Activated gamma-delta T cell treated with anti-CD3 and anti-CD28 coated beads, Interleukin-2, amount 50 U/mL, for 16 hours (primary cell): ENCODE measurements at places on chromosomes 1 and 21.
A peak's percentile ranks its signal among the peaks of the same experiment; 100 is the strongest.

GRCh38 chr1:234780531-234781162 lies 170.7 kb upstream of the IRF2BP2 start:
- DNase-seq, result no peak

DNA sequence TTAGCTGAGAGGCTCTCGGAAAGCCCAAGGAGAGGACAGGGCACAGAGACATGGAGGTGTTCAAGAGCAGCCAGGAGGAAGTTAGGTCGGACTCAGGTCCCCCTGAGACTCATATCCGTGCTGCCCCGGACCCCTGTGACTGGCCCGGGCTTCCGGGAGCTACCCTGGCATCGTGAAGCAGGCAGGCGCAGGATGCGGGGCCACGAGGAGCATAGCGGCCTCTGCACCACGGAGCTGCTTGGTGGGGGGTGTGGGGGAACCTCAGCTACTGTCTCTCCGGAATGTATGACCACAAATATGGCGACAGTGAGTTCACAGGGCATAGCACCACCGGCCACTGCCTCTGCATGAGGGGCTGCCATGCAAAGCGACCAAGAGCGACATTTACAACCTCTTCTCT lies 112.2 kb upstream of the GUCA2B start:
- no peak for DNase-seq

- no peak for DNase-seq
Observed at GRCh38 chr1:200479816-200480215, 70.0 kb upstream of the ZNF281 start.

DNA sequence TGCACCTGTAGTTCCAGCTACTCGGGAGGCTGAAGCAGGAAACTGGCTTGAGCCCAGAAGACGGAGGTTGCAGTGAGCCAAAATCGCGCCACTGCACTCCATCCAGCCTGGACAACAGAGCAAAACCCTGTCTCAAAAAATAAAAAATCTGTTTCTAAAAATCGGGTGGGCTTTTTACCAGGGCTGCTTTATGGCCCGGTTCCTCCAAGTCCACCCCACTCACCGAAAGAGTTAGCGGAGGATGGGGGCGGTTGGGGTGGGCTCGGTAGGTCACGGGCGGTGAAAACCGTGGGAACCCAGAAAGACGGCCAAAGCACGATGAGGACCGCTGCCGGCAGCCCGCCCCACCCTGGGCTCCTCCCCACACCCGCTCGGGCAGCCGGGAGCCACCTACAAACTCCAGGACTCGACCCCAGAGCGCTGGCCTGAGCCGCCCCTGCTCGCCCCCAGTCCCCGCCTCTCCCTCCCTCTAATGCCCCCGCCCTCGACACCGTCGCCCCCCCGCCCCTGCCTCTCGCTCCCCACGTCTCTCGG lies 846 bp upstream of the PER3 start:
- DNase-seq, result peak; percentile 10

- no peak for DNase-seq
Observed at GRCh38 chr1:20233394-20233793, 47.1 kb upstream of the PLA2G2C start.

DNA sequence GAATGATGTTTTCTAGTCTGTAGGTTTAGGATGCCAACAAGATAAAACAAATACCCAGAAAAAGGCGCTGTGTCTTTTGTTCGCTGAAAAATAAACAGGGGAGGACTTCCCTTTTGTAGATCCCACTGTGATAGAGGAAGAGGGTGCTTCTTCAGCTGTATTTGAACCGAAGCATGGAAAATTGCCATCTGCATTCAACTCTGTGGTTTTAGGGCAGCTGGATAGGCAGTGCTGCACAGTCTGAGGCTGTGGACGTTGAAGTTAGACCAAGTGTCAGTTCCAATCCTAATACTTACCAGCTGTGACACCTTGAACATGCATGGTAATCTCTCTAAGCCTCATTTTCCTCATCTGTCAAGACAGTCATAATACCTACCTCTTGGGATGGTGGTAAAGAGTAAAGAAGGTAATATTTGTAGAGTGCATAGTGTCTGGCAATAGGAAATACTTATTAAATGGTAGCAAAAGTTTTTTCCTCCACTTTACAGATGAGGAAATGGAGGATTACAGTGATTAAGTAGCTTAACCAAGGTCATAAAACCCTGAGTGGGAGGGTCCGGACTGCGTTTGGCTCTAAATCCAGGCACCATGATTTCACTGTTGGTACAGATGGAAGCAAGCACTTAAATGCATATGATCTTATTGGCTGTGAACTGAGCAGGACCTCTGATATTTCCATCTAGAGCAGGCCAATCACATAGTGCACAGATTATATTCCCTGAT lies 48.5 kb downstream of the UTP25 start:
- no peak for DNase-seq

DNA sequence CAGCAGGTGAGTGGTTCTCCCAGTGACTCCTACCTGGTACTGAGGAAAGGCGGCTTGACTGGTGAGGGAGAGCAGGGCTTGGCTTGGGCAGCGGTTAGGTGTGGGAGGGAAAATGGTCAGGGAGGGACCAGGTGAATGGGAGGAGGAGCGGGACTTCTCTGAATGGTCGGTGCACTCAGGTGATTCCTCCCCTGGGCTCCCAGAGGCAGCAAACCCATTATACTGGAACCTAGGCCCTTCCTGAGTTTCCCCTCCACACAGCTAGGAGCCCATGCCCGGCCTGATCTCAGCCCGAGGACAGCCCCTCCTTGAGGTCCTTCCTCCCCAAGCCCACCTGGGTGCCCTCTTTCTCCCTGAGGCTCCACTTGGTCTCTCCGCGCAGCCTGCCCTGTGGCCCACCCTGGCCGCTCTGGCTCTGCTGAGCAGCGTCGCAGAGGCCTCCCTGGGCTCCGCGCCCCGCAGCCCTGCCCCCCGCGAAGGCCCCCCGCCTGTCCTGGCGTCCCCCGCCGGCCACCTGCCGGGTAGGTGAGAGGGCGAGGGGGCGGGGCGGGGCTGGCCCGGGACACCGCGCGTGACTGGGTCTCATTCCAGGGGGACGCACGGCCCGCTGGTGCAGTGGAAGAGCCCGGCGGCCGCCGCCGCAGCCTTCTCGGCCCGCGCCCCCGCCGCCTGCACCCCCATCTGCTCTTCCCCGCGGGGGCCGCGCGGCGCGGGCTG lies 2.3 kb downstream of the ARTN start:
- DNase-seq, result no peak

DNA sequence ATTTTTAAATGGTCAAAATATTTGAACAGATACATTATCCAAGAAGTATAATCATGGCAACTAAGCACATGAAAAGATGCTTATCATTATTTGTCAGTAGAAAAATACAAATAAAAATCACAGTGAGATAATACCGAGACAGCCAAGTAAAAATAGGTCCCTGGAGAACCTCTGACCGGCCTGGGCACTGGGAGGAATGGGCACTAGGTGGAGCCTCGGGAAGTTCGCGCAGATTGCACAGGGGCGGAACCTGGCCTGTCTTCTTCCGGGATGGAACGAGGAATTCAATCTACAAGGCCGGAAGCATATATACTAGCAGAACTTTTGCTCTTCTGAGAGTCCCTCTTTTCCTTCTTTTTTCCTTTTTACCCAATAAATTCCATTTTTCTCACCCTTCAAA lies 148.5 kb upstream of the CHRM3 start:
- DNase-seq, result no peak

- no peak for DNase-seq
Observed at GRCh38 chr21:29616209-29616751, 317.6 kb downstream of the BACH1 start.

GRCh38 chr1:153141377-153141776 lies 9.3 kb downstream of the SPRR2G start:
- DNase-seq, result no peak

DNA sequence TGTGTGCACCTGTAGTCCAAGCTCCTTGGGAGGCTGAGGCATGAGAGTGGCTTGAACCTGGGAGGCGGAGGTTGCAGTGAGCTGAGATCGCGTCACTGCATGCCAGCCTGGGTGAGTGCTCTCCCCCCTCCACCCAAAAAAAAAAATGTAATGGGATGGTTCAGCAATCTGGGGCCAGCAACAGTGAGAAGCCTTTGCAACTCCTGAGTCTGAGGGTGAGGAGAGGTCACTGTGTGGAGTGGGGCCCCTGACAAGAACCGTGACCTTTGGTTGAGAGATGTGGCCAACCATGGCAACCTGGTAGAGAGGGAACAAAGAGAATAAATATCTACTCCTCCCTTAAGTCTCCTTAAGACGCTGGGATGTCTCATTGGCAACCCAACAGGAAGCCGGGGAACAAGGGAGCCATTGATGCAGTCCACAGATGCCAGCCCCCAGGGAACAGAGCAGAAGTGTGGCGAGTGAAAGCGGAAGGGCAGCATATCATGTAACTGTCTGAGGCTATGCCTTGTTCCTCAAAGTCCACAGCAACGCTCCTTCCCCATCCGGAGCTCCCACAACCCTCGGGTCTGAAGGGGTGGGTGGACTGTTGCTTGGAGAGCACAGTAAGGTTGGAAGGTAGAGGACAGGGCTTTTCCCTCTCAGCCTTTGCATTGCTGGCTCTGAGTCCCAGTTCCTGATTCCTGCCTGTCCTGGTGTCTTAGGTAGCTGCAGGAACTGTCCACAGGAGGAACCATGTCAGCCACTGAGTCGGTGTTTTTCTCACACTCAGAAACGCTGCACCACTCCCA lies 8.3 kb downstream of the TRNP1 start:
- DNase-seq, result no peak

DNA sequence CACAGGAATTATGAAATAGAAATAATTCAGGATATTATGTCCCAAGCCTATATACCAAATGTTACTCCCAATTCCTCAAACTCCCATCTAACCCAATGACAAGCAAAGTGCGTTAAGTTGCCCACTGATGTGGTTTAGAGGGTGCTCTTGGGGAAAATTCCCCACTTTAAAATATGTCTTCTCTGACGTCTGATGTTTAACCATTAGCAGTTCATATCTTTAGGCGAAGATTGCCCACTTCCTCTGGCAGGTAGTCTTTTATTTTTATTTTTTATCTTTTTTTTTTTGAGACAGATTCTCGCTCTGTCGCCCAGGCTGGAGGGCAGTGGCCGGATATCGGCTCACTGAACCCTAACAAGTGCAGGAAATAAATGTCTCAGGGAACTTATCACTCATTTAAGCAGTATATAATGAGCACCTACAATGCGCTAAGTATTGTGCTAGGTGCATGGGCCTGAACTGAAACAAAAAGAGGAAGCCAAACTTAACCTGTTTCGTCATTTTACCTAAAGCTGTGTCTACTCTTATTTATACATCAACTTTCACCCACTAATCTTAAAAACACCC lies 1.3 kb upstream of the LYST start:
- DNase-seq, result peak; percentile 15

DNA sequence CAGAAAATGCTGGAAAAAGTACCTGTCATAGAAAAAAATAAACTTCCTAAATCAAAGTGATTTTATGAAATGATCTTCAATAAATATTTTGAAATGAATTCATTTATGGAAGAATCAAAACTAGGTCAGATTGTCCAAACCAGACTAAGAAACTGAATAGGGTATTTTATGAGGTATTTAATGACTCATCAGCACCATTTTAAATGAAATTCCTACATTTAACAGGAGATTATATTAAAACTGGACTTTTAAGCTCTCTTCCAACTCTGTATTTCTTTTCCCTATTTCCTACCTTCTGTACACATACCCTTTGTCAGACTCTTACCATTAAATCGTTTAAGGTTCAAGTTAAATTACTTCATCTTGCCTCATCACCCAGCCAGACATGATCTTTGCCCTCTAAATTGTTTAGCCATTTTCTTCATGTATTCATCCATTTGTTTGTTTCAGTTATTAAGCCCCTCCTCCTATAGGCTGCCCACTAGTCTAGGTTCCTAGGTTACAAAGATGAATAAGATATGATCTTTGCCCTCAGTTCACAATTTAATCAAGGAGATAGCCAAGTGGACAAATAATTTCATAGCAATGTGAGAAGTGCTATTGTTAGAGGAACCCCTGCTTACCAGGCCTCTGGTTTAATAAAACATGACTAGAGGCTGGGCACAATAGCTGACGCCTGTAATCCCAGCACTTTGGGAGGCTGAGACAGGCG lies 25.0 kb downstream of the TATDN3 start:
- no peak for DNase-seq

DNA sequence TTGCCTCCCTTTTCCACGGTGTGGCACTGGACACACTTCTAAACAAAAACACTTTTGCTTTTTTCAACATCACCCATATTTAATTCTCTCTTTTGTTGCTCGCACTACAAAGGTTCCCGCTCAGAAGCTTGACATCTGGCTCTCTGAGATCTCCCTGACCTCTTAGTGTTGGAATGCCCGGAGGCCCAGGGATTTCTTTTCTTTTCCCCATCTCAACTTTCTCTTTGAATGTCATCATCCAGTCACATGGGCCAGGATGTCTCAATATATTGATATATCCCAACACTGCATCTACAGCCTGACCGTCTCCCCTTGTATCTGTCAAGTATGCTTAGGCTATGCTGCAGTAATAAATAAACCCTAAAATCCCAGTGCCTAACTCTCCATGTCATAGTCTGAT lies 54.3 kb upstream of the DESI2 start:
- DNase-seq, result no peak
